ENCODE measurements at places on chromosomes 13 and 19.

DNA sequence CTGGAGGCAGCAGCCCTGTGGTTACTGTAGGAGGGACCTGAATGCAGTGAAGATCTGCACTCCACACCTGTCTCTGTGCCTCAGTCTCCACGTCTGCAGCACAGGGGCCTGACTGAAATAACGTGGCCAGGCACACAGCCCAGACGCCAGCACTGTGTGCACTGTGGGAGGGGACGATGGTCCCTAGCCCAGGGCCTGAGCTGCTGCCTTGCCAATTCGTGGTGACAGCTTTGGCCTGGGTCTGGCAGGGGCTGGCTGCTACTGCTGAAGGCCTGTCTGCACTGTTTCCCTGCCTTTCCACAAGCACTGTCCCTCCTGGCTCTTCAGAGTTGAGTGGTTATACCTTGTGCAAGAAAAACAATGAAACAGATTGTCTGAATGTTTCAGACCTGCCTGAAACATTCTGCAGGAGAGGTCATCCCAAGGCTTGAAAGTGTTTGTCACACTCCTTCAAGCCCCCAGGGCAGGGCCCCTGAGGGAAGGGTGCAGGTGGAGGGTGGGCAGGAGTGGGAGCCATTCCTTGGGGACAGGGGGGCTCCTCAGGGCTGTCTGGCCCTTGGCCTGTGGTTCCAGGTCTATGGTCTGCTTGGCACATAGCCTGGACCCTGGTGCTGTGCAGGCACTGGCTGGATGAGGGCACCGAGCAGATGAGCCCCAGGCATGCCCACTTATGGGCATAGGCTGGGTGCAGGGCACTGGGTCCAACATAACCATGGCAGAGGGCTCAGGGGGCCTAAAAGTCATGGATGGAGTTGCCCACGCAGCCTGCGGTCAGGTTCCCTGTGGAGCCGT lies 38.7 kb upstream of the LDLR start:
- no peak for DNase-seq

GRCh38 chr13:106551350-106551749 lies 15.9 kb upstream of the EFNB2 start:
- DNase-seq: no peak

- no peak for DNase-seq
These were observed 3.6 kb upstream of the DNAJC15 start for GRCh38 chr13:43019811-43020210.

DNA sequence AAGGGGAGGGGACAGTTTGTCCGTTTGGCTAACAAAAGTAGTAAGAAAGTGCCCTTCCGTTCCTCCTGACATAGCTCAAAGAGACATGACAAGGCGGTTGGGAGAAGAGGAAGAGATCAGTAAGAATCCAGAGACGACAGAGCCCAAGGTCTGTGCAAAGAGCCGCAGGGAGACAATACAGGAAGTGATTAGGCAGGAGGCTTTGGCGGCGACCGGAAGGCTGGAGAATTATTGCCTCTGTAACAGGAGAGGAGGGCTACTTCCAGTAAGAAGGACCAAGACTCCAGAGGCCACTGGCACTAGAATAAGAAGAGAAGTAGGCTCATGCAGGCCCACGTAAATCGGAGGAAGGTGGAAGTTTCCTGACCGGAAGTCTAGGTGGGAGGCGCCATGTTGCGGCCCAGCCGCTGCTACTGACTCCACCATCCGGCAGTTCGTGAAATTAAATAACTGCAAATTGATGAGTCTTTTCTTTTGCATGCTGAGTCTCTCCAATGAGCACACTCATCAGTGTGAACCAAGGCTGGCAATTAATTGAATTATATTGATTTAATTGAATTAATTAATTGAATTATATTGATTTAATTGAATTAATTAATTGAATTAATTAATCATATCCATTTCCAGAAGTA lies 9.9 kb downstream of the RFX2 start:
- DNase-seq: no peak

GRCh38 chr19:10816691-10817090 lies 19.3 kb downstream of the TMED1 start:
- no peak for DNase-seq

DNA sequence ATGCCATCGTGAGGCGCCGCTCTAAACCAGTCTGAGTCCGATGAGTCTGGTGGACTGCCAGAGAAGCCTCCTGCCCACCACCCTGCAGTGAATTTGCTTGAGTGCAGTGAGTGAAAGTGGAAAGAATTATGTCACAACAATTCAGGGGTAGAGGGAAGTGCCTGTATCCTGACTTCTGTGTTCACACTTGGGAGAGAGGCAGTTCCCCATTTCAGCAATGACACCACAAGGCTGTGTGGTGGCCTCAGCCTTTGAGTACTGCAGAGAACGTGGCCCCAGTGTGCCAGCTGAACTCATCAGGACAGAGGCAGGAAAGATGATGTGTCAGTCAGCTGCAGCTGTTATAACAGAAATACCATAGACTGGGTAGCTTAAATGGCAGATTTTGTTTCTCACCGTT lies 155.6 kb downstream of the COG6 start:
- no peak for DNase-seq

- no peak for DNase-seq
These were observed 5.3 kb downstream of the MISP start for GRCh38 chr19:756236-756635.

- no peak for DNase-seq
These were observed 478.4 kb downstream of the FOXO1 start for GRCh38 chr13:40187841-40188591.

DNA sequence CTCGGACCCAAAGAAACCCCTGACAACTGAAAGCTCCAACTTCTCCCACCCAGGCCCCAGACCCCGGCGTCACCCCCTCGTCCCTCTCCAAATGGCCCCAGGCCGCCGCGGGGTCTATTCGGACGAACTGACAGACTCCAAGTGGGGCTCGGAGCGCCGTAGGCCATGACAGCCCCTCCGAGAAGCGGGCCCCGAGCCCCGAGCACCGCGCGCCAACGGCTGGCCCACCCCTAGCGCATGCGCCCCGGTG lies 360 bp downstream of the DDX39A start:
- no peak for DNase-seq

DNA sequence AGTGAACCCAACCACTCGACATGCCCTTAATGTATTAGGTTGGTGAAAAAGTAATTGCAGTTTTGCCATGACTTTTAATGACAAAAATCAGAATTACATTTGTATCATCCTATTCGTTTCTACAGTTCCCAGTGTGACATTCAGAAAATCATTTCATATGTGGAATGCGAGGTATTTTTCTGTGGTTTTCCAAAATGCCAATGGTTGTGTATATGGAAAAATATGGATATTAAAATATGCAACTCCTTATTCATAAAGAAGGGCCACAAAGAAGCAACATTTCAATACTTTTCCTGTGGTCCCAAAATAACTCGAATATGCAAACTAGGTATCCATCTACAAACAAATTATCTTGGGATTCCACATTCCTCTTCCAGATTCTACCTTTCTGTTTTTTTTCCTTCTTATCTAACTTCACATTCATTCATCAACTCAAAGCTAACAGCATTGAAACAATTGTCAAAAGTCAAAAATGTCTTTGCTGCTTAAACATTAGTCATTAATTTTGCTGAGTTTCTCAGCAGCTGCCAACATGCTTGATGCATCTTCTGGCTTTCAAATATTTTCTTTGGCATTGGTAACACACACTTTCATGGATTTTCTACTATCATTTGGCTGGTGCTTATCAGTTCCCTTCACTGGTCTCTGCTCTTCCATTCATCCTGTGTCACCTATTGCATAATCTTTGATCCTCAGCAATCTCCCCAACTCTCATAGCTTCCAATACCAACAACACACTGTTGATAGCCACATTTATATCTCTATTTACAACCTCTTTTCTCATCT lies 1445.4 kb downstream of the EFNB2 start:
- no peak for DNase-seq

DNA sequence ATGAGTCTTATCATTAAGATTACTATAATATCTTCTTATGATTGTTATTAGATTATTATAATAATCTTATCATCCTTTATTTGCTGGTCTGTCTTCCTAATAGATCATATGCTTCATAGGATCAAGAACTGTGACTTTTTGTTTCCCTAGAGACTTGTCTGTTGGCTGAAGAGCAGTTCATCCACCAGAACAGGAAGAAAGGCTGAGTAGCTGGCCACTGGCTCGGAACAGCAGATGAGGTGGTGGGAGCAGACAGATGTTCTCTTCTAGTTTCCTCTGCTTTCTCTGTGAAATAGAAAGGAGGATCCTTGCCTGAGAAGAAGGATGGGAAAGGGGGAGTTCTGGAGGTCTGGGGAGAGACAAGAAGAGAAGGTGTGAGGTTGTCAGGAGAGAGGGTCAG lies 120.0 kb downstream of the CCNA1 start:
- DNase-seq: no peak

DNA sequence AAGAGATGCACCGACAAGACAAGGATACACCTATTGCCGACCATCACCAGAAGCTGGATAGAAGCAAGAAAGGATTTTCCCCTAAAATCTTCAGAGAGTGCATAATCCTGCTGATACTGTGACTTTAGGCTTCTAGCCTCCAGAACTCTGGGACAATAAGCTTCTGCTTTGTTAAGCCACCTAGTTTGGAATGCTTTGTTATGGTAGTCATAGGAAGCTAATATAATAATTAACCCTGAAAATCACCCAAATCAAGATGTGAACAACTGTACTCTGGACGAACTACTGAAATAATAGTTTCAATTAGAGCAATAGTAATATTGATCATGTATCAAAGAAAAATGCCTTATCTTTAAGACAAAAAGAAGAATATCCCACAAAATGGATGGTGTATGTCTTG lies 524.6 kb downstream of the EFNB2 start:
- DNase-seq: no peak

- DNase-seq: no peak
These were observed 15.2 kb downstream of the UPF1 start for GRCh38 chr19:18846862-18847548.
